ENCODE measurements at places on chromosomes 7 and 10. TPM values are rescaled to one million over a fixed set of nuclear protein-coding genes. Genes with fewer than 3 reads are reported as not detected.

The HOXA9 gene
- total RNA-seq: 0.81 TPM

The LUC7L2 gene
- total RNA-seq: 54.2 TPM

The GRM8 gene
- total RNA-seq: 0.09 TPM

The AKR1C8 gene
- not detected for total RNA-seq

The PVRIG gene
- total RNA-seq: not detected

The MYH16 gene
- 0.38 TPM for total RNA-seq

The PAXIP1 gene
- 5.6 TPM for total RNA-seq

The TMEM178B gene
- total RNA-seq: not detected

The MMP21 gene
- under 0.01 TPM for total RNA-seq

The RASA4B gene
- total RNA-seq: 1.5 TPM

The BICC1 gene
- total RNA-seq: 0.45 TPM

The ADGRA1 gene
- total RNA-seq: not detected

The CADPS2 gene
- 53.7 TPM for total RNA-seq

The OR13A1 gene
- not detected for total RNA-seq

The PTF1A gene
- total RNA-seq: not detected

The COL28A1 gene
- total RNA-seq: not detected

The PON1 gene
- not detected for total RNA-seq

The SPDYE11 gene
- total RNA-seq: not detected

The TRPV6 gene
- total RNA-seq: not detected

The SH2D4B gene
- 0.09 TPM for total RNA-seq

The CAMK2B gene
- total RNA-seq: 3.1 TPM

The TMEM168 gene
- 29.7 TPM for total RNA-seq

The ADAM8 gene
- total RNA-seq: 0.18 TPM

The PLXNA4 gene
- total RNA-seq: 18.4 TPM

The FAM237B gene
- not detected for total RNA-seq

The MBLAC1 gene
- 1.7 TPM for total RNA-seq

The CLCN1 gene
- not detected for total RNA-seq

The CPED1 gene
- 0.27 TPM for total RNA-seq

The PTPRZ1 gene
- 0.56 TPM for total RNA-seq

The CDK14 gene
- 24.1 TPM for total RNA-seq

Measured in endothelial cell of coronary artery (primary cell).